ENCODE measurements at places on chromosomes 6 and 20.

- peak; percentile 2 for DNase-seq
Observed at GRCh38 chr6:114390176-114390575, 47.4 kb upstream of the HS3ST5 start.

DNA sequence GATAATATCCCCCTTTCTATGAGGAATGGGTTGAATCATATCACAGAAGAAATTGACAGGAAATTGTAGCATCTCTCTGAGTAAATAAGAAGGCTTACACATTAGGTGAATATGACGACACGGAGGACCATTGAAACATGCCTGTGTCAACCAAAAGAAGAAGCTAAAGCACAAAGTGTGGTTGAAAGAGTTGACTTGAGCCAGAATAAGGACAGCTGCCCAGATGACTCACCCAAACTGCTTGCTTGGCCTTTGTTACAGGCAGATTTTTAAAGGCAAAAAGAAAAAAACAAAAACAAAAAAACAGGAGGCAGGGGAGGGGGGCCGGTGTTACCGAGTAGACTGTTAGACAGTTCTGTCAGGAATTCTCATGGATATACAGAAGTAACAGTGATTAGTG lies 129.8 kb upstream of the EDN1 start:
- DNase-seq = peak; percentile 19

GRCh38 chr6:109706513-109706912 lies 15.4 kb downstream of the FIG4 start:
- DNase-seq = no peak

- DNase-seq = peak; percentile 67
Observed at GRCh38 chr6:142568857-142569597, 267.2 kb downstream of the ADGRG6 start.

- no peak for DNase-seq
Observed at GRCh38 chr6:44727651-44728630, 340.4 kb downstream of the CDC5L start.

GRCh38 chr20:18802012-18802634 lies 11.5 kb upstream of the SCP2D1 start:
- DNase-seq = no peak

- DNase-seq = no peak
Observed at GRCh38 chr6:39313526-39314272, 520 bp downstream of the KCNK17 start.

DNA sequence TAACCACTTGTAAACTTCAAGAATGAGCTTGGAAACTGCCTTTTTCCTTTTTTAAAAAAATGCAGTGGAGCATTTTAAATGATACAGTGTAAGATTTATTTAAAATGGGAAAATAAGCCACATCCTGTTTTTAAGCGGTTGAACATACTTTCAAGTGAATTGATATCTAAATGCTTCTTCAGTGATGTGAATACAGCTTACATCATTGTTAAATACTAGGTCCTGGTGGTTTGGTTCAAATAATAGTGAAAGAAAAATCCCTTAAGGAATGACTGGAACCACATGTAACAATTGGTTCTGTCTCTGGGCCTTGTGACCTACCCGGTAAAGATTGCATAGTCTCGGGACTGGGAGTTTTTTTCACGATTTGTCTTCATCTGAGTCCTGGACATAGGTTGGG lies 44.2 kb downstream of the BMP6 start:
- peak; percentile 64 for DNase-seq

DNA sequence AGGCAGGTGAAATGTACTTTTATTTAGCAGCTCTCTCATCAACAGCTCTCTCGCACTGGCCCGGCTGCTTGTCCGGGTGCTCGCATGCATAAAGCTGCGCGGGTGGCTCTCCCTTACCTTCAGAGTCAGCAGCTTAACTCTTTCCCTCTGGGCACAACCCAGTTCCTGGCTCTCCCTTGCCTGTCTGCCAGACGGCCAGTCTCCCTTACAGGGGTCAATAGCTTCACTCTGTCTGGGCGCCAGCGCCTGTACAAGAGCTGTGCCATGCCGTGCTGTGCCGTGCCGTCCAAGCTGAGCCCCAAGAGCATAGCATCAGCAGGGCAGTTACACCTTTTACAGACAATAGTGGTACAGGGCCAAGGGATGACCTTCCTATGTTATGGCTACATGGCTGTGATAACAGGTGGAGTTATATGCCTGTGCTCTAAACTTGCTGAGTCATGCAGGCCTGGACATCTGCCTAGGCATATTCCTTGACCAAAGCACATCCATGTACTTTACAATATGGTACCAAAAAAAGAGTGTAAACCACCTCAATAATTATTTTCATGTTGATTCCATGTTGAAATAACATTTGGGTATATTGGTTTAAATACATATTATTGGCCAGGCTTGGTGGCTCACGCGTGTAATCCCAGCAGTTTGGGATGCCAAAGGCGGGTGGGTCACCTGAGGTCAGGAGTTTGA lies 47.9 kb downstream of the BLTP3A start:
- DNase-seq = no peak

GRCh38 chr6:169529931-169530751 lies 171.7 kb downstream of the WDR27 start:
- DNase-seq = peak; percentile 94

- peak; percentile 47 for DNase-seq
Observed at GRCh38 chr6:139369068-139369467, 5.4 kb downstream of the CITED2 start.

- peak; percentile 76 for DNase-seq
Observed at GRCh38 chr6:17156112-17156921, 54.5 kb downstream of the STMND1 start.

DNA sequence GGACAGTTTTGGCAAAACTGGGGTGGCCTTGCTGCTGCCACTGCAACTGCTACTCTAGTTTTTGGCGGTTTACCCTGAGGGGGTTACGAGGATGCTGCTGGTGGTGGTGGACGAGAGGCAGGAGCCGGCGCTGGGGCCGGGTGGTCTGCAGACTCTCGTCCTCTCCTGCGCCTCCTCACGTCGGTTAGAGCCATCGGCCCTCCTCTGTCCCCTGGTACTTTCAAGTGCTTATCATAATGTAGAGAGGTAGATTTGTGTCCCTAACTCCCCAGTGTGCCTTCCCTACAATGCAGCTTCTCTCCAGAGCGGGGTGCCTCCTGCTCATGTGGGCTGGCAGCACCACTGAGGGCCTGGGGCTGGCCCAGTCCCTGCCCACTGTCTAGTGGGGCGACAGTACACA lies 25.9 kb downstream of the PNLDC1 start:
- DNase-seq = no peak

DNA sequence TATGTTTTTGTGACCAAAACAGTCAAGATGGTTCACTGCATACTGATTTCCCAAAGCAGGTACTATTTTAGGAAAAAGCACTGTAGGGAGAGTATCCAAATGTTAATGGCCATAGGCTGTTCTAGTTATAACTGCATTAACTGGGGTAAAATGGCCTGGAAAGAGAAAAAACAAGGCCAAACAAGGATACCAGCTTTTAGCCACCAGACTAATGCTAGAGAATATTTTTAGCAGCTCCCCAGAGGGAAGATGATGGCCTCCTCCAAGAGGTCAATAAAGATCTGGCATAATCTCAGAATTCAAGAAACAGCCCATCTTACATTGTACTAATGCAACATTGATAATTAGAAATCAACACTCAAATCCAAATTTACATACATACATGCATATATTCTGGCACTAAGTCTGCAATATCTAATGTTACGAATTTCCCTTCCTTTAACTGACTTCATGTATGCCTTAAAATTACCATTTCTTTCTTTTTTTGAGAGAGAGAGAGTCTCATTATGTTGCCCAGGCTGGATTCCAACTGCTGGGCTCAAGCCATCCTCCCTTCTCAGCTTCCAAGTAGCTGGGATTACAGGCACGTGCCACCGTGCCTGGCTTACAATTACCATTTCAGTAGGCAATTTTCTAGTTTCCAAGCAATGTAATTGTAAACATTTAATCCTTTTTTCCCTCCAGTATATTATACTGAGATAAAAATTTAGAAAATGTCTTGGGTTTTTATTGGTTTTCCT lies 9.3 kb downstream of the COX7A2 start:
- no peak for DNase-seq

DNA sequence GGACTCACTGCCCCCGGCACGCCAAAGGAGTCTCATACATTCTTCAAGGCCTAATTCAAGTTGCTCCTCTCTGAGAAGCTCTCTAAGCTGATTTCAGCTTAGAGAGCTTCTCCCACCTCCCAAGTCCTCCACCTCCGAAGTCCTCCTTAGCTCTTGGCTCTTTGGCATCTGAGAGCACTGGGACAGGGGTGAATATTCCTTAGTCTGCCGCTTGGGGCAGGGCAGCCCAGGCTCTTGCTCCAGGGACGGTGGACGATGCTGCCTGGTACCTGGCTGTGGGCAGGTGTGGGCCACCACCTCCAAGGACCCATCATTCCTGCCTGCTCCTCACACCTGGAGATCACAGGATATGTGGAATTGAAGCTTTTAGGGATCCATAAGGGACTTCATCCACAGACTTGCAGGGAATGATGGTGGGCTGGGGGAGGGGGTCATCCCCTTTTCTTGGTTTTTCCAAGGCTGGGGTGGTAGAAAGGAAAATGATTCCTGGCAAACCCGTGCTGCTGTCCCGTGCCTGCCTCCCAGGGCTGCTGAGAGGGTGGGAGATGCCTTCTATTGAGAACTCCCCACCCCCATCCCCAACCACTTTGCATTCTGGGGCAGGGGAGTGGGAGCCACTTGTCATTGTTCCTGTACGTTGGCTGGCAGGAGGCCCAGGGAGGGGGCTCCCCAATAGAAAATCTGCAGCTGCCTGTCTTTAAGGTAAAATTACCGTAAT lies 57.4 kb downstream of the ARHGAP40 start:
- DNase-seq = no peak

DNA sequence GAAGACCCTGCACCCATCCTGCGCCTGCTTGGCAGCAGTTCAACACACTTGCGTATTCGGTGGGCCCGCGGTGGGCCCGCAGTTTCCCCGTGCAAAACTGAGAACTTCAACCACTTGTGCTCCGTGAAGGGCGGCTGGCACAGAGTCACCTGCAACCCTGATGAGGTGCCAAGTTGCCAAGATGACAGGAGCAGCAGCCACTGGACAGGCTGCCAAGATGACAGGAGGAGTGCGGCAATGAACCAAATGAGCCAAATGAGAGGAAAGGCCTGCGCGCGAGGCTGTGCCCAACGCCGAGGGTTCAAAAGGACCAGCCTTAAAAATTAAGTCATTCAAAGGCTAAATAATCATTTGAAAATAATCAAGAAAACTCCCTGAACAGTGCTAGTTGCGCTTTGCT lies 20.1 kb downstream of the DIDO1 start:
- no peak for DNase-seq

DNA sequence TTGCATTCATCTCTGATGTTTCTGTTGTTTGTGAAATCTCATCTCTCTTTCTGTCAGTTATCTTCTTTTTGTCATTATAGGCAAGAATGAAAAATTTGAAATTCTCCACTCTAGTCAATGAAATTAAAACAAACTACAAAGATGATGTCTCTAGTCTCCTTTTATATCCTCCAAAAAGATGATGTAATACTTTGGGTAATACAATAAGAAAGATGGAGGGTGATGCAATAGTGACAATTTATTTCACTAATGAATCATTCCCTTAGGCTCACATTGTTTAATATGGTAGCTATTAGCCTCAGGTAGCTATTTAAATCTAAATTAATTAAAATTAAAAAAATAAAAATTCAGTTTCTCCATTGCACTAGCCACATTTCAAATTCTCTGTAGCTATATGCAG lies 145.4 kb downstream of the UST start:
- DNase-seq = peak; percentile 36

- peak; percentile 24 for DNase-seq
Observed at GRCh38 chr20:3670511-3670910, 7.3 kb upstream of the GFRA4 start.

GRCh38 chr6:41092421-41093140 lies 19.8 kb downstream of the NFYA start:
- DNase-seq = peak; percentile 11

DNA sequence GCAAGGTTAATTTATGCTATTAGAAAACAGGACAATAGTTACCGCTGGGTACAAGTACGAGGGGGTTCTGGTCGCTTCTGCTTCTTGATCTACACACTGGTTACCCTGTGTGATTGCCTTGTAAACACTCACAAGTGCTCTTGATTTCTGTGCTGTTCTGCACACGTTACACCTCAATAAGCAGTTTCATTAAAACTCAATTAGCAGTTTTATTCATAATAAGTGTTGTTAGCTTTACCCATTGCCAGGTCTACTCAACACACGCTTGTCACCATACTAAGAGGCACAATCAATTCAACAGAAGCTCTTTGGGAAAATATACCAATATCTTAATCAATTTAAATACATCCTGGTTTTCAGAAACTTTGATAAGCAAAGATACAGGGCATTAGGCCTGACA lies 20.4 kb downstream of the BMP7 start:
- DNase-seq = no peak

GRCh38 chr6:25499615-25500235 lies 152.3 kb upstream of the SCGN start:
- no peak for DNase-seq

- DNase-seq = no peak
Observed at GRCh38 chr20:57611586-57612311, 8.5 kb downstream of the ZBP1 start.

DNA sequence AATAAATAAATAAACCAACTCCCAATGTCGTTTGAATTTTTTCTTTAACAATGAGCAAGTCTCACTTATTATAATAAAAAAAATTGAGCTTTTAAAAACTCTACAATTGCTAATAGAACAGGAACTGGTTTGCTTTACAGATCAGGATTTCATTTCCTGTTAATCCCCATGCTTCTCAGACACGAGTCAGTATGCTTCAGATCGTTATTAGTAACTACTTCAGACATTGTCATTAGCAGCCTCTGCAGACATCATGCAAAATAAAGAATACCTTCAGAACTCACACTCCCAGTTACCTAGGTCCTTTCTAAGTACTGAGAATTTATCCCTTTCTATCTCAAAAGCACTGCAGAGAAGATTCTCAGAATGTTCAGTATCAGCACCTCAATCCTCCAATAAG lies 10.0 kb upstream of the FAM210B start:
- DNase-seq = no peak

- DNase-seq = no peak
Observed at GRCh38 chr20:38651562-38651961, 50.0 kb downstream of the ARHGAP40 start.

DNA sequence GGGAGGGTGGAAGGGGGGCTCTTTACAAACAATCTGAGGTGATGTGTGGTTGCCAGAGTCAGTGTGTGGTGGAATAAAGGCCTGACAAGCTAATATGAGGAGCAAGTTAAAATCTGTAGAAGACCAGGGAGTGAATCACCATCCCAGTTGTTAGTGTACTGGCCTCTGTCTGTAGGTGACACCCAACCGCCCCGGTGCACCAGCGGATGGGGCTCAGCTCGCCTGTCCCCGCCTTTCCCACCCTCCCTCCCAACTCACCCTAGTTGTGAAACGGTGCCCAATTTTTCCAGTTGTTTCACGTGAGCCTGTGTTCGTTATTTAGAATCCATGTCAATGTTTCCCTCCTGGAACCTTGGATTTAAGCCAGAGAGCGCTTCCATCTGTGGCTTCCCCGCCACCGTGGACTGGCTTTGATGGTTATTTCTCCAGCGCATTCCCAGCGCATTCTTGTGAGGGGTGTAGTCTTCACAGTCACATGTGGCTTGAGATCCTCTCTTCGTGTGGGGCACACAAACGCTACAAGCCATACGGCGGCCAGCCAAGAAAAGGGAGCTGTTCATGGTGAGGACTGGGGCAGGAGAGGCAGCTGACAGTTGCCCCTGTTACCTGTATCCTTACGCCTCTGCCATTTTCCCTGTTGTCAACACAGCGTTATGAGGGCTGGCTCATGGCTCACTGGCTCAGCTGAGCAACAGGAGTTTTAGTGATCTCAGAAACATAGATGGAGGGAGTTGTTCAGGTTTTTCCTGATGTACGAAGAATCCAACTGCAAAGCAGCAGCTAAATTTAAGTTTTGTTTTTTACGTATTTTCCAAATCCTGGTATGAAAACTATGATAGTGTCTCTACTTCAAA lies 137.6 kb downstream of the ZDHHC14 start:
- peak; percentile 75 for DNase-seq

GRCh38 chr20:56222945-56223344 lies 25.6 kb upstream of the MC3R start:
- no peak for DNase-seq

Data from fibroblast of skin of right biceps (primary cell).